ENCODE measurements at places on chromosomes 5 and 9.

DNA sequence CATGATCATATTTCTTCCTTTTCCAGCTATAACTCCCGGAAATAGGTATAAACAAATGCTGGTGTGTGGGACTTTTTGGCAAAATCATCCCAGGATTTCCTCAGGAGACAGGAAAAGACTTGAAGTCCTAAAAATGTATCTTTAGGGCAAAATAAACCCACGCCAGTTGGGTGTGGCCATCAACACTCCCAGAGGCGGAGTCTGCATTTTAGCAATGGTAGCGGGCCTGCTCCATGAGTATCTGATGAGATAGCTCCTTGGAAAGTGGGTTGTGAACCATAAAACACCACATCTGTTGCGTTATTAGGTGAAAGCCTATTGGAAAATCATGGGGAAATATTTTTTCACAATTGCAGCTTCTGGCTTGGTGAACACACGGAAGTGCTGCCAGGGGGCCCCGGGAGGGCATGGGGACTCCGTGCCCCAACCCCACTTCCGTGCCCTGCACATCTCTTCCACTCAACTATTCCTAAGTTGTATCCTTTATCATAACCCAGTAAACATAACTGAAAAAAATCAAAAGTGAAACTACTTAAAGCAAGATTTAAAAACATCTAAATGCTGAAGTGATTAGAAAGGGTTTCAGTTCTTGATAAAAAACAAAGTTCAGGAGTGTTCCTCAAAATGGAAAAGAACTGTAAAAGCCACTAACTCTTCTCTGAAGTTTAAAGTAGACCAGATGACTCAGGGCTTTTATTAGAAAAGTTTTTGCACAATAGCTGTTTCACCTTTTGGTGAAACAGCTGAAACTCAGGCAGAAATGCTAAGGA is 111.2 kb downstream of the LRRC70 start:
- no peak for DNase-seq

DNA sequence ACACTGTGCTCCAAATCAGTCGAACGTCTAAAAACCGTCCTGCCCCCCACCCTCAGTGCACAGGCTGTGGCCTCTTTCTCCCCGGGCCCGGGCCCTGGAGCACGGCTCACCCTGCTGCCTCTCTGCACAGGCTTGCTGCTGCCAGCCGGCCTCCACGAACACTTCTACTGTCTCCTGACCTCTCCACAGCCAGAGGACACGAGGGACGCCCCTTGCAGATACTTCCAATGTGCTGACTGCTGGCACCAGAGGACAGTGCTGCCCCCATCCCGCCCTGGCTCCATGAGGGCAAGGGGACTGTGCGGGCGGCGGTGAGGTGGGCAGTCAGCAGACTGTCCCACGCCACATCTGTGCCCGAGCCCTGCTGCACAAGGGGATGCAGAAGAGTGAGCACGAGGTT is 174.8 kb downstream of the COL23A1 start:
- no peak for DNase-seq

- DNase-seq = peak; percentile 60
Measured at GRCh38 chr5:399296-400281, 43.4 kb upstream of the EXOC3 start.

- no peak for DNase-seq
Measured at GRCh38 chr9:129162497-129163197, 15.4 kb downstream of the IER5L start.

GRCh38 chr9:128286440-128286839 is 10.4 kb downstream of the SWI5 start:
- DNase-seq = no peak

DNA sequence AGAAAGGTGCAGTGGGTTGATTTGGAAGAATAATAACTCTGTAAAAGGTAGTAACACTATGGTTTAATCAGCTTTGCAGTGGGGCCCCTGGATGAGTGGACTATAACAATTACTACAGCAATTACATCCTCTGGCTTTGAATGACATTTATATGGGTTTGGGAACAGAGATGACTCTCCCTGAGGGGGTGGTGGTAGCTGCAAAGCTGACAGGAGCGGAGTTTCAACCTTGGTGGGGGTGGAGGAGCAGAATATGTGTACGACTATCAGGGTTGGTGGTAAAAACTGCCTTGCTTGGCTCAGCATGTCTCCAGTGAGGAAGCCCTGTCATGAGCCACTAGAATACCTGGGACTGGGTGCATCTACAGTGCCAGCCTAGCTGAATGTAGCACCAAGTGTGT is 28.3 kb upstream of the NR3C1 start:
- DNase-seq = no peak
